ENCODE measurements at places on chromosomes 4 and X.

DNA sequence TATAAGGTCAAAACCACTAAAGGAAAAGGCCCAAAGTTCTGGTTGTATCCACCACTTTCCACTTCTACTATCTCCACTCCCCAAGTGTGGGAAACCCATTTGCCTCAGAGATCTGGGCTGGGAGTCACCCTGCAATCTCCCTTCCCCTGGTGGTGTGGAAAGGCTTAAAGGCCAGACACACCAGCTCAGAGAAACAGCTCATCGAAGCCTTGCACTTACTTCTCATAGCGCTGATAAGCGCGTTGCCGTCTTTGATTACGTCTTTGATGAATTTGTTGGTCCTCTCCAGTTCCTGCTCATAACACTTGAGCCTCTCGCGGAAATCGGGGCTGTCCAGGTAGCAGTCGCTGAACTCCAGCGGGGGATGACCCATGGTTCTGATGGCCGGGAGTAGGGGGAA lies 647 bp downstream of the OPHN1 start:
- no peak for DNase-seq

GRCh38 chr4:150682126-150682525 lies 100.2 kb downstream of the MAB21L2 start:
- no peak for DNase-seq

- no peak for DNase-seq
These were observed 35.0 kb downstream of the DCX start for GRCh38 chrX:111376897-111377578.

- DNase-seq = no peak
These were observed 125.5 kb upstream of the GIMD1 start for GRCh38 chr4:106494066-106494465.

DNA sequence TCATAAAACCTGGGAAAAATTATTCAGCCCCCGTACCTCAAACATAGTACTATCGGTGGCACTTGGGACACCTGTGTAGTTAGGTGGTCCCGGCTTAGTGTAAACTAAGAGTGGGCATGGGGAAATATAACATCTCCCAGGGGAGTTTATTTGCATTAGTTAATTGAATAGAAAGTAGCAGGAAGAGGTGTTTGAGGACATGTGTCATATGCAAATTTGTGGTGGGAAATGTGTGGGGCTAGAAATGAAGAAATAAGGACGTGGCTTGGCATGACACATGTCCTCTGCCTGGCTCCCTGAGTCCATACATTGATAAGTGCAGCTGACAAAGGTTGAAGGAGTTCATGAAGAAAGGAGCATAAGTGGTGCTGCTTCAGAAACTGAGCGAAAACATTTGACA lies 483.6 kb downstream of the SH2D1A start:
- no peak for DNase-seq

GRCh38 chrX:150712619-150713018 lies 19.4 kb downstream of the MTMR1 start:
- DNase-seq = no peak

DNA sequence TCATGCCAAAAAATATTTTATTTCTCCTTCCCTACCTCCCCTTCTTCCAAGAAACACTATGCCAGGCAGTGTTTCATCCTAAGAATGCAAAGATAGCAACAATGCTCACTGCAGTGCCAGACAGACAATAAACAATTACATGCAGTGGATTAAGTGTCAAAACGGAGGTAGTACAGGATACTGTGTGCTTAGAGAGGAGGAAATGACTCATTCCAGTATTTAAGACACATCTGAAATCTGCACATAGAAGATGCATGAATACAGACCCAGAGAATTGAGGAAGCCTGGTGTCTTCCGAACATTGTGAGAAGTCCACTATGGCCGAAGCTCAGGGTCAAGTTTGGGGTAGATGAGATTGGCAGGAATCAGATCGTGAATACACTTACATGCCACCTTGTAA lies 326.4 kb downstream of the PPP3CA start:
- no peak for DNase-seq

DNA sequence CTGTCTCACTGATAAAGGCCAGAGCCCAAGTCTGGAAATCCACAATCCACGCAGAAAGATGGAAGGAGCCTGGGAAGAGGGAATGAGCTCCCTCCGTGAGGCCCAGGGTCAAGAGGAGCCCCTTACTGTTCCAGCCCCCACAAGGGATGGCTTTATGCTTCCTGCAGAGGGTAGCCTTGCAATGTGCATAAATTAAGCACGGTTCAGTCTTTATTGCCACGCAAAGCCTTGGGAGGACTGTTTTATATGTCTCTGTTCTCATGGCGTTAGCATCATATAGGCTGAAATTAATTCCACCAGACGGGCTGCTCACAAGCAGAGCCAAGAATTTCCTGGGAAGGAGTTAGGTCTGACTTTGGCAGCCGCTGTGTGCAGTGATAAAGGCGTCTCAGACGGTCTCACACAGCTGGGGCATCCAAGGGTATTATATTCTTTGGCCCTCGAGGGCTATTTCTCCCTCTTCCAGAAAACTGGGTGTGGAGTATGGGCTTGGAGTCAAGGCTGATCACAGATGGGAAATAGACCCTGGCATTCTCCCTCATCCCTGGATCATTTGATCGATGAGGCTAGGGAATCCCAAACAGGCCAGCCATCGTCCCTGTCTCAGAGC lies 38.5 kb downstream of the CYTL1 start:
- DNase-seq = no peak

DNA sequence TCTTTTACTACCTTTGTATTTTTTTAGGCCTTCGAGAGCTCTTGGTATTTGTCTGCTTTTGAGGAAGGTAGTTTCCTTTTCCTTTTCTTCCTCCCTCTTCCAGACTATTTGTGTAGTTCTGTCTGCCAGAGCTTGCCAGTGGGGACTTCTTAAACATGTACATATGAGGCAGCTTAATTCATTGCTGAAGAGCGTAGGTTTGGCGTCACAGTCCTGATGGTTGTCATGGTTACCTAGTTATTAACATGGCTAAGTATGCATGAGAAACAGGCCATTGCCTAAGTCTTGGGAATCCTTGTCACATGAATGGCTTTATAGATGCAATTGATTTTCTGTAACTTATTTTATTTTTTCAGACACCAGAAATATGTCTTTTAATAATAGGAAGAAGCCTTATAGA lies 48.5 kb upstream of the ARMCX2 start:
- DNase-seq = no peak

DNA sequence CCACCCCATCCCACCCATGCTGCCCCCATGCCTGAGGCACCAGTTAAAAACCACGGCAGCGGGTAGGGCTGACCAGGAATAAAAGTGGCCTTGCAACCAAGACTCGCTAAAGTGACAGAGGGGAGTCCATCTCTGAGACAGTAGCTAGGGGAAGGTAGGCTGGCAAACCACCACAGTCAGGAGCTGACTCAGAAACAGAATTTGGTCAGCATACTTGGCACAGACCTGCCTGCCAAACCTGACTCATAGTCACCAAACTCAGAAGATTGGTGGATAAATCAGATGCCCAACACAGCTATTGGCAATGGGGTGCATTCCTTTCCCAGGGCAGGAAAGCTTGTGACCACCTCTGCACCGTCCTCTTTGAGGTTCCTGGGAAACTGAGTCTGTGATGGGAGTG lies 193.8 kb downstream of the BCOR start:
- no peak for DNase-seq

DNA sequence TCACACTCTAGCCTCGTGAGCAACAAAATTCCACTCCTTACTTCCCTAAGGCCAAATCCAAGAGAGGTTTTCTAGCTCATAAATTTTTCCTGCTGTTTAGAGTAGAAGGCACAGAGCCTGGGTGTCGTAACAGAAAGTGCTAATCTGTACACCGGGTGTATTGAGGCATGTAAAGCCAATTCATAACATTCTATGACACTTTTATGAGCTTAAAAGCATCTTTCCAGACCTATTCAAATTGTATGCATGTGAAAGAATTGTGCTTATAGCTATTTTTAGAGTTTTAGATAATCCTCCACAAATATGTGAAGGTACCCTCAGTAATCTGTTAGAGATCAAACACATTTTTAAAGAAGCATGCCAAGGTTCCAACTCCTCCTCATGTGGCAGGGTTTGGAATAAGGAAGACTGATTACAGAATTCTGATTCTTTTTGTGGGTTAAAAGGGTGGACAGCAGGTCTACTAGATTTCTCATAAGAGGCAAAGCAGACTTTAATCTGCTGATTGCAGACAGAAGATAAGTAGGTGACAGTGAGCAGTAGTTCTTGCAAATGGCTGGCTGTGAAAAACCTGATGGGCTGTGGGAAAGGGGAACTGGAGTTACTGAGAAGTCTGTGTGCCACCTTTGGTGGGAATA lies 25.5 kb upstream of the LRCH2 start:
- no peak for DNase-seq

DNA sequence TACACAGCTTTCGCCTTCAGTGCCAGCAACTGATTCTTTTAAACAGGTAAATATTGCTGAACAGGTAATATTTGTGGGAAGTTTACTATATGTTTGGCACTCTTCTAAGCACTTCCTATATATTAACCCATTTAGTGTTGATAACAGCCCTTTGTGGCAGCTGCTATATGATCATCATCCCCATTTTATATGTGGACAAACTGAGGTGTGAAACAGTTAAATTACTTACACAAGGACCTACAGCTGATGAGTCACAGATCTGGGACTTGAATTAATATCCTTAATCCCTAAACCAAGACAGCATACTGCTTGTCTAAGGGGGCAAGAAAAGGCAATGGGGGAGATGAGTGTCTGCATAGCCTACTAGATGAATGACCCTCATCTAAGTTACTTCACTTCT lies 2.9 kb downstream of the SMIM20 start:
- no peak for DNase-seq

- DNase-seq = peak; percentile 68
These were observed 152.1 kb downstream of the FMR1NB start for GRCh38 chrX:148133105-148133725.

- no peak for DNase-seq
These were observed 707 bp upstream of the SHROOM4 start for GRCh38 chrX:50814701-50815100.

DNA sequence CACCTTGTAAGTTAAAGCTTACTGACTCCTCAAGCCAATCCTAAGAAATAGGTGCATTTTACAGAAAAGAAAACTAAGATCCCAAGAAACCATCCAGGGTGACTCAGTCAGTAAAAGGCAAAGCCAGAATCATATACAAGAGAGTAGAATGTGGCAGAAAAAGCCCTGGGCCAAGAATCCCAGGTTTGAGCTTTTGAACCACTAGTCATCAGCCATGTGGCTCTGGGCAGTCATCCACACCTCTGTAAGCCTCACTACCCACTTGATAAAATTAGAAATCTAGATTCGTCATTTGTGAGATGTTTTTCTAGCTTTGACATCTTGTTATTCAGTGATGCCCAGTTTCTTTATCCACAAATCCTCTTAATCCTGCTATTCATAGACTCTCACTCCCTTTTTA lies 122.2 kb upstream of the PDE5A start:
- no peak for DNase-seq

DNA sequence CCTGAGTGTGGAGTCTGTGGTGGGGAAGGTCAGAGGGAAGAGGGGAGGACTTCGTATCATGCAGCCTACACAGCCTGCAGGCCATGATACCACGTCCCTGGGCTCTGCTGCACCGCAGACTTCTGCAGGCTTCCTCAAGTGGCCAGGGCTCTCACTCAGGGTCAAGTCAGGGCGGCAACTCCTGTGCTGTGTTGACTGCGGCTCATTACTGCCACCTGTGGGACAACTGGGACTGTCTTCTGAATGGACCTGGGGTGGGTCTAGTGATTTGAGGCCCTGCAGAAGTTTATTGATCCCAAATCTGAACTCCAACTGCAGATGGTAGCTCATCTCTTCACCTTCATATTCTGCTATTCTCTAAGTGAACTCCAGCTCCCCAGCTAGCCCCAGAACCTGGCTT lies 167.1 kb downstream of the NSUN7 start:
- no peak for DNase-seq

- no peak for DNase-seq
These were observed 854 bp downstream of the RNF113A start for GRCh38 chrX:119870626-119871131.

DNA sequence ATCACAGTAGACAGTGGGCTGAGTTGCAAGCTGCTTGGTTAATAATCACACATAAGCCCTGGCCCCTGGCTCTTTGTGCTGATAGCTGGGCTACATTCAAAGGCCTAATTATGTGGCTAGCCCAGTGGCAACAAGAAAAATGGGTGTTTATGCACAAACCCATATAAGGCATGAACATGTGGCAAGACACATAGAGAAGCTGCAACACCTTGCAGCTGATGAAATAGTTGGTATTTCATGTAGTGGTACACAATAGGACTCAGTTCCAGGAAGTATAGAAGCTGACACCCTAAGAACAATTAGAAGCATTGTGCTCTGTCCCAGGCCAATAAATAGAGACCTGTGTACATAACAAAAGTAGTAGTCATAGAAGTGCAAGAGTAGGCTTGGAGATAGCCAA lies 14.6 kb upstream of the ZNF630 start:
- DNase-seq = no peak

- DNase-seq = no peak
These were observed 8.0 kb downstream of the REELD1 start for GRCh38 chr4:146222313-146222712.

- DNase-seq = no peak
These were observed 5.8 kb downstream of the BMP2K start for GRCh38 chr4:78781924-78782323.

DNA sequence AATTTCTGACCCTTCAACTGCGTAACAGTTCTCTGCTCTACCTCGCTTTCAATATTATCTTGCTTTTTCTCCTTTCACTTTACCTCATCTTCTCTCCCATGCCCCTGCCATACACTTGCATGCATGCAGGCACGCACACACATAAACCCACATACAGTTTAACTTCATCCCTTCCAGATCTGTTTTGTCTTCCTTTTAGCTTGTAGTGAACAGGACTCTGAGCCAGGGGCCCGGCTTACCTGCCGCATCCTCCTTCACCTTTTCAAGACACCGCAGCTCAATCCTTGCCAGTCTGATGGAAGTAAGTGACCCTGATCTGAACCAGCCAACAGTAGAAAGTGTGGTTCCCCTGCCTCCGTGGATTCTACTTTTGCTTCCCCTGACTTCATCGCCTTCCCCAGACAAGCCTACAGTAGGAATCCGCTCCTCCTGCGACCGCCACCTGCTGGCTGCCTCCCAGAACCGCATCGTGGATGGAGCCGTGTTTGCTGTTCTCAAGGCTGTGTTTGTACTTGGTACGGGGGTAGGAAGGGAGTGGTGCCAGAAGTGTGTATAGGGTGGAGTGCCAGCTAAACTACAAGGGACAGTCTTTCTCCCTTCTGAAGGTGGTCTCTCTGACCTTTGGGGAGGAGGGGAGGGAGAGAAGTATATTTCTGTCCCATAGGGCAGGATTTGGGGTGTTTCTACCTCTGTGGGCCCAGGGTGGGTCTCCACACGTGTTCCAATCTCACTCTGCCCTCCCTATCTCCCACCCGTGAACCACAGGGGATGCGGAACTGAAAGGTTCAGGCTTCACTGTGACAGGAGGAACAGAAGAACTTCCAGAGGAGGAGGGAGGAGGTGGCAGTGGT lies 10.7 kb downstream of the MED12 start:
- DNase-seq = peak; percentile 28

GRCh38 chr4:127284236-127284635 lies 348.5 kb upstream of the INTU start:
- DNase-seq = no peak

GRCh38 chr4:23969635-23970145 lies 79.8 kb upstream of the PPARGC1A start:
- no peak for DNase-seq

- no peak for DNase-seq
These were observed 9.1 kb upstream of the FAM149A start for GRCh38 chr4:186095406-186095805.
